Stimulated activated CD8-positive, alpha-beta memory T cell treated with anti-CD3 and anti-CD28 coated beads, Interleukin-4, amount 100 ng/mL, for 48 hours (primary cell): ENCODE measurements at places on chromosomes 2 and 18.
A peak's percentile ranks its signal among the peaks of the same experiment; 100 is the strongest.

DNA sequence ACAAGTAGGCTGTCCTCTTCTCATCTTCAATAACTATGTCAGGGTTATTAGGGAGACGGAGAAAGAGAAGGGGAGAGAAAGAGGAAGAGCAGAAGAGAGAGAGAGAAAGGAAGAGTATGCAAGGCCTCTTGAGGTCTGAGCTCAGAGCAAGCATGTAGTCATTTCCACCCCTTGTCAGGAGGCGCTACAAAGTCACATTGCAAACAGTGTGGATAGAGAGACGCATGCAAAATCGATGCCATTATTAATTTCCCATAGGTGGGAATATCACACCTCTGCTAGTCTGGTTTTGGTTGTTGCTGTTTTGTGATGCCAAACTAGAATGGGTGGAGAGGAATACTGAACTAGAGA, 24.2 kb upstream of the SERPINE2 start:
- no peak for DNase-seq

GRCh38 chr2:98484652-98485452, 40.2 kb downstream of the INPP4A start:
- DNase-seq: no peak

DNA sequence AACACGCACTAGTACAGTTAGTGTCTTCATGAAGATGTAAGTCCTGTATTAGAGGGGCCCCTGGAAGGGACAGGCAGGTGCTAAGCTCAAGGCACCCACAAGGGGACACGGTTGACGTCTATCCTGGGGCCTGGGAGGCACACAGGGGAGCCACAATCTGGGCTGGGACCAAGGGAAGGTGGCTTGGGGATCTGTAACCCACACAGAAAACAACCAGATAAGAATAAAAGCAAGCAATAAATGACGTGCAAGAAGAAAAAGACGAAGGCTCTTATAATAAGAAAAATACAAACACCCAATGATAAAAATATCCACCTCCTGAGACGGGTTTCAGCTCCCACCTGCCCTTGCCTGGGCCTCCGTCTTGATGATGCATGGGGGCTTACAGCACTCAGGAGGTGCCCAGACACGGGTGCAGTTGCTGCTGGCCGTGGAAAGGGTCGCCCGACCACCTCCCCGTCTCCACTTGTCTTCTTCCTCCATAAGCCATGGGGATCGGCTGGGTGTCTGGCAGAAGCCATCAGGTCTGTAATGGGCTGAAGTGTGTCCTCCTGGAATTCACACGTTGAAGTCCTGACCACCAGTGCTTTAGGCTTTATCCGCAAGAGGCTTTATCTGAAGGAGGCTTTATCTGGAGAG, 73.9 kb downstream of the TWIST2 start:
- DNase-seq: no peak

- no peak for DNase-seq
Observed at GRCh38 chr18:59957957-59958356, 58.2 kb downstream of the PMAIP1 start.

DNA sequence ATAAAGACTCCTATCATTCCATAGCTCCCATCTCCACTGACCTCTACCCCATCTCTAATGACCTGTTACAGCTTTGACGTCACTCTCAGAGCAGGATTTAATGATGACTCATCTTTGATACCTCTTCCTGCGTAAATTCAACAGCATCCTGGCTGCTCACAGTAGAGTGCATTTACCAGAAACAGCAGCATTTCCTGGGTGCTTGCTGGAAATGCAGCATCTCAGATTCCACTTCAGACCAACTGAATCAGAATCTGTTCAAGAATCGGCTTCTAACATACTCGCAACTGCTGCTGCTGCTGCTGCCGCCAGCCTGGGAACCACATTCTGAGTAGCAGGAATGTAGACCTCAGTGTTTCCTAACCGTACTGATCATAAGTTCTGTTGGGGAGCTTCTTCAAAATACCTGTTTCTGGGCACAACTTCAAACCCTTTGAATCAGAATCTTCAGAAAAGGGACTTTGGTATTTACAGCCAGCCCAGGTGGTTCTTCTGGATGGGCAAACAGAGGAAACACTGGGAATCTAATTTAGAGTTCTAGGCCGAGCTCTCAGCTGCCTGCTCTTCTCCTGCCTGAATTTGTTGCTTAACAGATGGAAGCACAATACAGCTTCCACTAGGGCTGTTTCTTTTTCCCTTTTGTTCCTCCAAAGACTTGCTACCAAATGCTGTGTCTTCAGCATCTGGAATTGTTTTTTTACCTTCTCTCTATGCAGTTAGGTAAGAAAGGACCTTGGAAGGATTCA, 241.4 kb downstream of the NCKAP5 start:
- DNase-seq: no peak

DNA sequence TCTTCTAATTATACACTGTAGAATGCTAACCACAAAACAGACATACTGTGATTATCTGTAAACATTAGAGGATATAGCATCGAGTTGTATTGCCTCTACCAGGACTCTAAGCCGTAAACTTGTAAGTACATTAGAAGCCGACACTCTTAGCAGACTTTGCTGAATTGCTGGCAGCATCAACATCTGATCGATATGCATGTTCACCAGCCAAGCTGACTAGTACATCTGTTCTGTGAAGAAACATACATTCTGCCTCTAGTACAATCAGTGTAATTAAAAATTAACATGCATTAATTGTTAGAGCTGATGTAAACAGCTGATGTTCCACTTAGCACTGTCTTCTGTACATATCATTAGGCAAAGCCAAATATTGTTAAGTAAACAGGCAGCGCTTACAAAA, 502.2 kb downstream of the NR4A2 start:
- no peak for DNase-seq

DNA sequence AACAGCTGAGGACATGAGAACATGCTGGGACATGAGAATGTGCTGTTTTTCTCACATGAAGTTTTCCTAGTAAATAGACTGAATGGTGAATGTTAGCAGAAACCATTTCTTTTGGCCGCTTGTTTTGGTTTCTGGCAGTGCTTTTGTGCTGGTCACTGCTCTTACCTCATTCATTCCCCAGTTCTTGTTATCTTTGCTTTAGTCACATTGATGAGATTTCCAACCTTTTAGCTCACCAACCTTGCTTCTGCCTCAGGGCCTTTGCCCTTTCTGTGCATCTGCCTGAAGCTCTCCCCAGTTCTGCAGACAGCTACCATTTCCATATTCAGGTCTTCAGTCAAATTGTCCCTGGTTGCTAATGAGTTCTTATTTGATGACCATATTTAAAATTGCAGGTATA, 91.6 kb downstream of the PTPRM start:
- no peak for DNase-seq

DNA sequence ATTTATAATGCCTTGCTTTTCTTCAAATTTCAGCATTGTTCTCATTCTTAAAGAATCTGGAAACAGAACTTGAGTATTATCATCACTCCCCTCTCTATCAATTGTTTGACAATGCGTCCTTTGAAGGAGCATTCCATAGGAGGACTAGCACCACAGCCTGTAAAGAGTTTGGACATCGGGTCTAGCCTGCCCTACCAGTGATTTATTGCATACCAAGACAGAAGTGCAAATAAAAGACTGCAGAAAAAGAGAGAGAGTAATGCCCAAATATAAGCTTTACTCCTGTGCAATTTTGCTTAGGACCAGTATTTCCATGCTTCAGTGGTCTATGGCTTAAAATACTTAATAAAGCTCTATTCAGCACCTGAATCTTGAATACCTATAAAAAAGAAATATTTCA, 55.4 kb upstream of the MAP2 start:
- DNase-seq: no peak

GRCh38 chr2:10136101-10136934, 13.8 kb downstream of the RRM2 start:
- DNase-seq: peak; percentile 47

- no peak for DNase-seq
Observed at GRCh38 chr2:212033888-212034287, 504.7 kb downstream of the ERBB4 start.

DNA sequence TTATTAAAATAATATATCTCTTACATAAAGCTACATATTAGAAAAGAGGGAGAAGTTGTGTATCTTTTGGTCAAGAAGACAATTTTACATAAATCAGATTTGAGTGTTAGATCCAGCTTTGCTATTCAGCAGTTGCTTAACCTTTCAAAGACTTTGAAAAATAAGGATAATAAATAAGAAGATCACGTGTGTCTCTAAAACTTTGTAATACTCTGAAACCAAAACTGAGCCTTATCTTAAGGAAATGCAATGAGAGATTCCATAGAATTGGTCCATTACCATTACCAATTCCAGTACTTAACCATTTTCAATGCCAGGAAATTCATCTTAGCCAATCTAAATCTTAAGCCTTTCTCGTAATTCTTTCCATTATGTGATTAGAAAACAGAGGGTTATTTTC, 89.2 kb upstream of the COL5A2 start:
- DNase-seq: no peak

- no peak for DNase-seq
Observed at GRCh38 chr18:62282188-62282629, 42.9 kb upstream of the TNFRSF11A start.

DNA sequence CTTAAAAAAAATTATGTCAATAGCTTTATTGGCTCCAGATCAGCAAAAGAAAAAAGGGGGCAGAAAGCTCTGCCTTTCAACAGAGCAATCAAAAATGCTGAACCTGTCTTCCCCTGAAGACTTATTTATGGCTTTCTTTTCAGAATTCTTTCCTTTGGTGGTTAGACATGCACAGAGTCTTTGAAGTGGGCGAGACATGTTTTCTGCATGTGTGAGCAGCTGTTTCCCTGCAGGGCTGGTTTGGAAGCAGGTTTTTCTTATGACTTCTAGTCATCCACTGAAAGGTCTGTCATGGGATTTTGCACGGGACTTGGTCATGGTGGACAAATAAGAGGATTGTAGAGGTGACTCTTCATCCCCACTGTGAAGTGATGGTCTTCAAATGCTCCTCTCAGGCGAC, 160.3 kb downstream of the VAPA start:
- no peak for DNase-seq

- DNase-seq: peak; percentile 32
Observed at GRCh38 chr2:151481744-151482143, 72.0 kb downstream of the RIF1 start.

- no peak for DNase-seq
Observed at GRCh38 chr18:36481201-36481657, 183.7 kb downstream of the FHOD3 start.

GRCh38 chr2:241123816-241124536, 21.9 kb upstream of the MTERF4 start:
- DNase-seq: peak; percentile 60

DNA sequence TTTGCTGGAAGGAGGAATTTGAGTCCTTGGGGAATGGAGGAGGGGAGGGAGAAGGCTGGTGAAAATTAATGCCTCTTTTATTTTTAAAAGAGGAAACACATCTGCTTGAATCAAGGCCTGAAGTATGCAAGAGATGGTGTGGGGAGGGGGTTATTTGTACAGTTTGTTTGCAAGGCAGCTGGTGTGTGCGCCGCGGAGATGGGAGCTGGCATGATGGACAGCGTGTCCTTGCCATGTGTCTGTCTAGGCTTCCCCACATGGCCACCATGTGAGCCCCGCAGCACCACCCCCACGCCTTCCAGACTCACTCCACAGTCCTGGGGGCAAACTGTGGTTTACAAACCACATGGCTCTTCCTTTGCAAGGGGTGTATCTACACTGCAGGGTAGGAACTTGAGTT, 154.8 kb upstream of the APCDD1 start:
- no peak for DNase-seq

GRCh38 chr18:27954226-27954625, 222.7 kb downstream of the CDH2 start:
- DNase-seq: no peak

GRCh38 chr18:44133483-44133882, 547.2 kb upstream of the SETBP1 start:
- DNase-seq: no peak

DNA sequence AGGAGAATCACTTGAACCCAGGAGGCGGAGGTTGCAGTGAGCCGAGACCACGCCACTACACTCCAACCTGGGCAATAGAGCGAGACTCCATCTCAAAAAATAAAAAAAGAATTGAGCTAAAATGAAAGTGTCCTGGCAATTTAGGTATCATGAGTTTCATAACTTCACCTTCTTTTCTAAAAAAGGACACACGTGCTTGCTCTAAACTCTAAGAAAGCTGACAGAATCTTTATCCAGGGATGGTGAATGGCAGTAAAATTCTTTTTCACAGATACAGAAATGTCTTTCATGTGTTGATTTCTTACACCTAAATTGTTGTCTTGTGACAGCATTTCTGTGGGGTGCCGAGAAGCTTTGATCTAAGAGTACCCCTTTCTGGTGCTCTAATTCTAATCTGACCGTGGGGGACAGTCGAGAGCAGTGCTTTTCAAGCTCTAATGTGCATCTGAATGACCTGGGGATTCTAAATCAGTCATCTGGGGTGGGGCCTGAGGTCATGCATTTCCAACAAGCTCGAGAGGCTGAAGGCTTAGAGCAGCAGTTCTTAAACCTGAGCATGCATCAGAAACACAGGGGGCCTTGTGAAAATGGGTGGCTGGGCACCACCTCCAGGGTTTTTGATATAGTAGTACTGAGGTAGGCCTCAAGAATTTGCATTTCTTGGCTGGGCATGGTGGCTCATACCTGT, 42.1 kb upstream of the REL start:
- DNase-seq: no peak

DNA sequence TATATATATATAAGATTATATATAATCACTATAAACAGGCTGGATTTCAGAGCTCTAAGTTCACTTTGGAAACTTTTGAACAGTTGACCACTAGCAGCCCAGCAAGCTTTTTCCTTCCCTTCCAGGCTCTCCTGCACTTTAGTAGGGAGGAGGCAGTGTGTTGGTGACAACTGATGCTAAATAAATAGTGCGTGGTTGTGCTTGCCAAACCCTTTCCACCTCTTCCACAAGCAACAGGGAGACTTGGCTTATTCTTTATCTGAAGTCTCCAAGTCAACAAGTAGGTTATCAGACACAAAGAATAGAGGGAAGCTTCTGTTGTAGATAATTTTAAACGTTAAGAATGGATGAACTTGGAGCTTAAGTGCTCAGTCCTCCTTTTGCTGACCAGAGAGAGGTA, 408.2 kb upstream of the HNRNPA3 start:
- DNase-seq: no peak

GRCh38 chr2:113052396-113052917, at the start of gene IL36B:
IL36B (minus strand) TSS chr2:113052867.
- no peak for DNase-seq

- no peak for DNase-seq
Observed at GRCh38 chr2:55952415-55952814, 28.8 kb upstream of the EFEMP1 start.

DNA sequence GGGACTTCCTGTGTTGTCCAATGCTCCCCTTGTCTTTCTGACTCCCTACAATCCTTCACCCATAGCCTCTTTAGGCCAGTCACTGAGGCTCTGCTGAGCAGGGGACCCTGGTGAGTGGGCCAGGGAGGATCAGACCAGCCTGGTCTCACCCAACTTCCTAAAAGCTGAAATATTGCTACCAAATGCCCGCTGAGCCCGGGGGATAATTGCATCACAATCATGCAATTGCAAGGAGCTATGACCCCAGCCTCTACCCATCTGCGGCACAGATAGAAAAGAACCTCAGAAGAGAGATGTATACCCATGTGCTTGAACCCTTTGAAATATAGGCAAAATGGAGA, 3.7 kb upstream of the SP100 start:
- no peak for DNase-seq
